ENCODE measurements at places on chromosomes 7 and 10. TPM values are rescaled to one million over a fixed set of nuclear protein-coding genes. Genes with fewer than 3 reads are reported as not detected.

GRCh38 chr7:143257501-143257900 lies 5.7 kb upstream of the GSTK1 start:
- no peak overlapping the region for H3K27ac ChIP-seq
- H3K27me3 ChIP-seq = no peaks in the 10 kb centered on the region
- H3K36me3 ChIP-seq = no peaks in the 10 kb centered on the region
- no peak overlapping the region for H3K4me3 ChIP-seq

DNA sequence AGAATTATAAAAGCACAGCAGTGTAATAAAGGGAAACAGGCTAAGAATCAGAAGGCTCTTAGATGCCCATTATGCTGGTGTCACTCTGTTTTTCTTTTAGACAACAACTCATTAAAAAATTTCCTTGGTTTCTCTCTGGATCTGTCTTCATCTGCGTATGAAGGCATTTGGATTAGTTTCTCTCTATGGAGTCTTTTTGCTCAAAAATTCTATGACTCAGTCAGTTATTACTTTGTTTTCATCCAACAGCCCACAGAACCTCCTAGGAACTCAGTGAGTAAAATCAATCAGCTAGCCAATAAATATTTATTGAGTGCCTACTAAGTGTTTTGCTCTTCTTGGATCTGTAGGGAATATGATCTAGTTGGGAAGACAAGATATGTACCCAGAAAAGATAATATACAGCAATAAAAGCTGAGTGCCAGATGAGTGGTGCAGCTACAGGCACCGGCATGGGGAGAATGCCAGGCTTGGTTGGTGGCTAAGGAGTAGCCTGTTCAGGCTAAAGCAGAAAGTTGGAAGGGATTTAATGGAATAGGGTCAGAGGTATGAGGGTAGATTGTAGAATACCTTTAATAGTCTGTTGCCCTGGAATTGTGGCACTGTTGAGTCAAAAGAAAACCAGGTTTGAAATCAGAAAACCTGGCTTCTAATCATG lies 156.2 kb downstream of the LRRC4 start:
- no peaks in the 10 kb centered on the region for H3K27me3 ChIP-seq
- H3K4me3 ChIP-seq = no peak overlapping the region
- H3K36me3 ChIP-seq = no peaks in the 10 kb centered on the region
- H3K4me1 ChIP-seq = no peaks in the 10 kb centered on the region

GRCh38 chr7:150342121-150342408 lies 636 bp upstream of the RARRES2 start:
- H3K36me3 ChIP-seq = no peaks in the 10 kb centered on the region
- no peak for DNase-seq
- H3K4me1 ChIP-seq = no peaks in the 10 kb centered on the region
- H3K27me3 ChIP-seq = peaks cover 2% of the 10 kb centered on the region

DNA sequence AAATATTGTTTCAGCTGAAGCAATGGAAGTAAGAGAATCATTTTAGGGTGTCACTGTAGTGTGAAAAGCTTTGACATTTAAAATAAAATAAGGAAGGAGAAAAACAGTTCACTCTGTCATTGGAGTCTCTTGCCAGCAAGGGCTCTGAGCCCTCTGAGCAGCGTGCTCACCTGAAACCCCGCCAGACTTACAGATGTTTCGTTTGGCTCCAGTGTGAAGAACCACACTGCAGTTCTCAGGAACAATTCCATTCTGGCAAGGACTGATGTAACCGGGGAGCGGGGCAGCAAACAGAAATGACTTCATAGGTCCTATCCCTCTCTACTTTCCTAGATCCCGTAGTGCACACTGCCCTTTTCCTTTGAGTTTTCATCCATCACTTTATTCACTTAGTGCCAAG lies 164.3 kb downstream of the CELF2 start:
- H3K27me3 ChIP-seq = no peaks in the 10 kb centered on the region
- DNase-seq = no peak
- H3K27ac ChIP-seq = no peak overlapping the region
- H3K4me3 ChIP-seq = no peak overlapping the region
- H3K36me3 ChIP-seq = no peaks in the 10 kb centered on the region
- H3K4me1 ChIP-seq = no peaks in the 10 kb centered on the region

The AEBP1 gene
- total RNA-seq = 219 TPM

DNA sequence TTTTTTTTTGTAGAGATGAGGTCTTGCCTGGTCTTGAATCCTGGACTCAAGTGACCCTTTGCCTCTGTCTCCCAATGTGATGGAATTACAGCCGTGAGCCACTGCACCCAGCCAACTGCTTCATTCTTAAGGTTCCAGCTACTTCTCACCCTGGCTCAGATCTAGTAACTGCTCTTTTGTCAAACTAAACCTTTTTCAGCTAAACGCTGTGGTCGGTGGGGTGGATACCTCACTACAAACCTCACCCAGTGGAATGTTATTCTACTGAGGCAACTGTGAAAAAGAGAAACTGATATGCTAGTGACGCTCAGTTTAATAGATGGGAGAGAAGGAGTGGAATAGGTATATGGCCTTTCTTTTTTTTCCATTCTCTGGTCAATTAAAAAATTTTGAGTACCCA lies 1.7 kb upstream of the MRLN start:
- H3K4me1 ChIP-seq = no peaks in the 10 kb centered on the region
- H3K36me3 ChIP-seq = no peaks in the 10 kb centered on the region
- no peak overlapping the region for H3K4me3 ChIP-seq
- H3K27ac ChIP-seq = no peak overlapping the region
- DNase-seq = no peak
- no peaks in the 10 kb centered on the region for H3K27me3 ChIP-seq

The PSD gene
- total RNA-seq = 1.0 TPM

- H3K4me3 ChIP-seq = no peak overlapping the region
- DNase-seq = no peak
- H3K27ac ChIP-seq = no peak overlapping the region
- H3K36me3 ChIP-seq = no peaks in the 10 kb centered on the region
Observed at GRCh38 chr10:83617692-83618545, 521.4 kb upstream of the GHITM start.

The NAT16 gene
- not detected for total RNA-seq

The DENND2A gene
- total RNA-seq = 9.2 TPM

GRCh38 chr7:23558303-23558702 lies 26.5 kb upstream of the TRA2A start:
- no peaks in the 10 kb centered on the region for H3K4me1 ChIP-seq
- no peaks in the 10 kb centered on the region for H3K36me3 ChIP-seq
- DNase-seq = no peak
- no peak overlapping the region for H3K4me3 ChIP-seq
- no peaks in the 10 kb centered on the region for H3K27me3 ChIP-seq
- H3K27ac ChIP-seq = no peak overlapping the region

DNA sequence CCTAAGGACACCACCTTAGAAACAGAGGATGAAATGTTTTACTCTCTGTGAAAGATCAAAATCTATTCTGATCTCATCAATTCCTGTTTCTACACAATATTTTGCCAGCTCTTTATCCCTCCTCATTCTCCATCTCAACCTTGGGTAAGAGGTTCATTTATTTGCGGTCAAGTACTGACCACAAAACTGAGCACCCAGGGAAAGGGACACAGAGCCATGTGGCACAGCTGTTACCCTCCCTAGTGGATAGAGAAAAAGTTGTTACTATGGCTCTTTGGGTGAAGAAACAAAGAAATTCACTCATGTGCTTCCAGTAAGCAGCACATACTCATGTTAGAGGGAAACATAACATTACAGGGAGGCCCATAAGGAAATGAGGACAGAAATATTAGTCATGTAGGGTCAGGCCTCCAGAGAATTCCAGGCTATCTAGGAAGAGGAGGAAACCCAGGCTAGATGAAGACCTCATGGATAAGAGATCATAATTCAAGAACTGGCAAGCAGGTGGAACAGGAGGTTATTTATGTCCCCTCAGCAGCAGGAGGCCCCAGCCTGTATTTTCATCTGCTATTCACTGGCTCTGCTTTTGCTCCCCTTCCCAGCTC lies 114.5 kb downstream of the ATE1 start:
- no peak overlapping the region for H3K27ac ChIP-seq
- H3K4me1 ChIP-seq = no peaks in the 10 kb centered on the region
- H3K4me3 ChIP-seq = no peak overlapping the region
- H3K27me3 ChIP-seq = no peaks in the 10 kb centered on the region
- no peaks in the 10 kb centered on the region for H3K36me3 ChIP-seq

The SUGCT gene
- total RNA-seq = 3.2 TPM

GRCh38 chr7:103025341-103025740 lies 49.3 kb downstream of the FBXL13 start:
- no peak for DNase-seq
- no peaks in the 10 kb centered on the region for H3K36me3 ChIP-seq
- no peaks in the 10 kb centered on the region for H3K4me1 ChIP-seq
- H3K4me3 ChIP-seq = no peak overlapping the region
- no peaks in the 10 kb centered on the region for H3K27me3 ChIP-seq

DNA sequence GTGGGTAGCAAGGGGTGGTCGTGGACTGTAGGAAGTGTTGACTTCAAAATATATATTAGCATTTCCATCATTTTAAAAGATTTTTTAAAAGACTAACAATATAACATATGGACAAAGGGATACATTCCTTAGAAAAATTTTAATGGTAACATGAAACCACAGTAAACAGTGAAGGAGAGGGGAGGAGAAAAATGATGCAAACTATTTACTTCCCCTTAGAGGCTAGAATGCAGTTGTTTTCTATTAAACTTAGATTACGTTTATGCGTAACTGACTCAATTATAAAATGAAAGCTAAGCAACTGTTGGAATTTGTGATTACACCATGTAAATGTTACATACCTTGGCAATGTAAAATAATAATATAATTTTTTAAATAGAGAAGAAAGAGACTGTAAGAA lies 41.3 kb downstream of the CALD1 start:
- no peak for DNase-seq
- H3K36me3 ChIP-seq = no peaks in the 10 kb centered on the region
- no peak overlapping the region for H3K27ac ChIP-seq
- H3K4me1 ChIP-seq = no peaks in the 10 kb centered on the region
- H3K27me3 ChIP-seq = no peaks in the 10 kb centered on the region
- H3K4me3 ChIP-seq = no peak overlapping the region

GRCh38 chr10:84008878-84009277 lies 130.4 kb upstream of the GHITM start:
- no peaks in the 10 kb centered on the region for H3K27me3 ChIP-seq
- no peak for DNase-seq
- H3K27ac ChIP-seq = no peak overlapping the region
- no peak overlapping the region for H3K4me3 ChIP-seq
- no peaks in the 10 kb centered on the region for H3K36me3 ChIP-seq

GRCh38 chr7:144842377-144842851 lies 6.6 kb upstream of the TPK1 start:
- no peak overlapping the region for H3K27ac ChIP-seq
- DNase-seq = peak; percentile 51
- H3K27me3 ChIP-seq = no peaks in the 10 kb centered on the region
- H3K4me1 ChIP-seq = no peaks in the 10 kb centered on the region
- no peak overlapping the region for H3K4me3 ChIP-seq
- no peaks in the 10 kb centered on the region for H3K36me3 ChIP-seq

The OR2A7 gene
- total RNA-seq = 10.7 TPM

The CCSER2 gene
- total RNA-seq = 30.4 TPM

DNA sequence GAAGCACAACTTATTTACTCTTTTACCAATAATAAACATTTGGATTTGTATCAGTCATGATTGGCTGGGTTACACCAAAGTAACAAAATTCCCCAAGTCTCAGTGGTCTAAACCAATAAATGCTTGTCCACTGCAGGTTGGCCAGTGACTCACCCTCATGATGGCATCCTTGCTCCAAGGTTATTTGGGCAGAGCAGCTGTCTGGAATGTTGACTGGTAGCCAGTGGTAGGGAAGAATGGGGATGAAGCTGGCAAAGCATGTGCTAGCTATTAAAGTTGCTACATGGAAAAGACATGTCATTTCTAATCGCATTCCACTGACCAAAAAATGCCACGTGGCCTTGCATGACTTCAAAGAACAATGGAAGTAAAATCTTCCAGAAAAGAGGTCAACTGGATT lies 1168.7 kb upstream of the CELF2 start:
- H3K27ac ChIP-seq = no peak overlapping the region
- no peaks in the 10 kb centered on the region for H3K4me1 ChIP-seq
- H3K27me3 ChIP-seq = no peaks in the 10 kb centered on the region
- no peak overlapping the region for H3K4me3 ChIP-seq
- no peak for DNase-seq

The MOGAT3 gene
- total RNA-seq = not detected

The PRPS1L1 gene
- total RNA-seq = 2.7 TPM

DNA sequence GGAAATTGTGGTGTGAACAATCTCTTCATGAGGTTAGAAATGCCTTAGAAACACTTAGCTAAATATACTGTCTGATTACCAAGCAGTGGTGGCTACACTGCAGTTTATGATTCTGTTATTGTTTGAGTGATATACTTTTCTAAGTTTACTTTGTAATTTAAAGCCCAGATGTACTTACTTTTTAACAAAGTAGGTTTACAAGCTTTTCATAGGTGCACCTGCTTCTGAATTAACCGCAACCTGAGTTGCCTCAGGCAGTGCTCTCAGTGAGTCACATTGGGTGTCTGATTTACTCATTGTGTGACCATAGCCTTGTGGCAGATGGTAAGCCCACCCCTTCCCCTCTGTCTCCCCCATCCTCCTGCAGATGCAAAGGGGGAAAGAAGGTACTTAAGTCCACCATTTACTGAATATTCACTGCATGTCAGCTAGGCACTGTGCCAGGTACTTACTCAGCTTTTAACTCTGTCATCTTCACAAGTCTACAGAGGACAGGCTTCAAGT lies 9.0 kb downstream of the MTURN start:
- H3K27me3 ChIP-seq = no peaks in the 10 kb centered on the region
- no peak overlapping the region for H3K27ac ChIP-seq
- no peaks in the 10 kb centered on the region for H3K36me3 ChIP-seq
- no peaks in the 10 kb centered on the region for H3K4me1 ChIP-seq

DNA sequence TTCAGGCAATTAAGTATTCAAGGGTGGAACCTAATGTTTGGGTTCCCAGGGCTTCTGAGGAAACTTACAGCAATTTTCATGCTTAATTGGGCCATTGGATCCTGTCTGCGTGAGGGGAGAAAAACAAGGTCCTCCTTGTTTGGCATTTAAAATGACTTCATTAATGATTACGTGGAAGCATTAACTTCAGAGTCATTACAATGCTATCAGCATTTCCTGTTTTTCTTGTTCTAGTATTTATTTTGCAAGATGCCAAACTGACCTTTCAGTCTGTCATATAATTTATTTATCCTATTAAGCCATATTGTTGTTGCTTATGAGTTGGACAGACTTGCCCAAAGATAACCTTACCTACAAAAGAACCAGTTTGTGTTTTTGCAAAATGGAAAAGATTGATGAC lies 324.1 kb upstream of the LRRN3 start:
- no peak for DNase-seq
- no peak overlapping the region for H3K4me3 ChIP-seq
- H3K27ac ChIP-seq = no peak overlapping the region
- H3K36me3 ChIP-seq = no peaks in the 10 kb centered on the region
- H3K4me1 ChIP-seq = no peaks in the 10 kb centered on the region
- no peaks in the 10 kb centered on the region for H3K27me3 ChIP-seq

DNA sequence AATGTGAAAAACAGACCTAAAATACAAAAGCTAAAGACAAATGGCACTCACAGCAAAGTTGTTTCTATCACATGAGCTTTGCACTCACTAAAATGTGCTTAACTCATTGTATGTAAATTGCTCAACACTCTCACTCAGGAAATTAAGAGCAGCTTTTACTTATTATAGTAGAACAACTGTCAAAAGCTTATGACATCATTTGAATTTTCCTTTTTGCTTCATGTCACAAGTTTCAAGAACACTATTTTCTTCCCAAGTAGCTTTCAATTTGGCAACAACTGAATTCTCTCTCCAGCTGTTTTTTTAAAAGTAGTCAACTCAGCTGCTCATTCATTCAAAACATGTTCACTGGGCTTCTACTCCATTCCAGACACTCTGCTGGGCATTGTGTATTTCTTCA lies 46.9 kb downstream of the ATE1 start:
- no peaks in the 10 kb centered on the region for H3K36me3 ChIP-seq
- DNase-seq = no peak
- no peak overlapping the region for H3K27ac ChIP-seq

- no peaks in the 10 kb centered on the region for H3K36me3 ChIP-seq
- DNase-seq = no peak
- no peak overlapping the region for H3K4me3 ChIP-seq
Observed at GRCh38 chr7:77571801-77572200, 34.7 kb downstream of the PTPN12 start.

The BTBD16 gene
- total RNA-seq = 0.62 TPM

Data from prostate gland (tissue), 2 donors.